ENCODE measurements at places on chromosomes 4 and X.

DNA sequence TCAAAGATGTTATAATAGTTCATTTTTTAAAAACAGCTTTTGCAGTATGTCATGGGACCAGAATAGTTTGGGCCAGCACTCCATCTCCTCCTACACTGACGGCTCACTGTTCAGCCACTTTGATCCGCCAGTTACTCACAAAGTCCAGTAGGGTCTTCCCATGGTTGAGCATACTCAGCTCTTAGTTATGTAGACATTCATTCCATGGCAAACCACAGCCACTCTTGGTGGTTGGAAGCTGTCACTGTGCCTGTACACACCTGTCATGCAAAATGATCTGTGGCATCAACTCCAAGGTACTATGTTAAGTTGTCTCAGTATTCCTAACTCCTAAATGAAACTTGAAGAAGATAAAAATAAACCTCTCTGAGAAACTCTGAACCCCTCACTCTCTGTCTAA, 127.2 kb downstream of the NR3C2 start:
- DNase-seq = no peak

DNA sequence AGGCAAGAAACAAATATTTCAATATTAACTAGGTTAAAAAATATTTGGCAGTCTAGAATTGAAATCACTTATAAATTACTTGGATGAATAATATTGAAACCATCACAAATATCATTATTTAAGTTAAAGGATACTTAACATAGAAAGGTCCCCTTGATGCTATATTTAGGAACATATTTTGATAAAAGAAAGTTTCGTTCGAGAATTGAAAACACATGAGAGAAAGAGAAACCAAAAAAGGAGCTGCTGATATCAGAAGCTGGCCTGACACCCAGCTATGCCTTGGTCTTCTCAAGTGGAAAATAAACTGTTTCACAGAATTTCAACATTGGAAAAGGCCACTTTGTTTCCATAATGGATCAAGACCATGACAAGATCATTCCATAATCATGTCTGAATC, 762.4 kb downstream of the DMD start:
- DNase-seq = no peak

DNA sequence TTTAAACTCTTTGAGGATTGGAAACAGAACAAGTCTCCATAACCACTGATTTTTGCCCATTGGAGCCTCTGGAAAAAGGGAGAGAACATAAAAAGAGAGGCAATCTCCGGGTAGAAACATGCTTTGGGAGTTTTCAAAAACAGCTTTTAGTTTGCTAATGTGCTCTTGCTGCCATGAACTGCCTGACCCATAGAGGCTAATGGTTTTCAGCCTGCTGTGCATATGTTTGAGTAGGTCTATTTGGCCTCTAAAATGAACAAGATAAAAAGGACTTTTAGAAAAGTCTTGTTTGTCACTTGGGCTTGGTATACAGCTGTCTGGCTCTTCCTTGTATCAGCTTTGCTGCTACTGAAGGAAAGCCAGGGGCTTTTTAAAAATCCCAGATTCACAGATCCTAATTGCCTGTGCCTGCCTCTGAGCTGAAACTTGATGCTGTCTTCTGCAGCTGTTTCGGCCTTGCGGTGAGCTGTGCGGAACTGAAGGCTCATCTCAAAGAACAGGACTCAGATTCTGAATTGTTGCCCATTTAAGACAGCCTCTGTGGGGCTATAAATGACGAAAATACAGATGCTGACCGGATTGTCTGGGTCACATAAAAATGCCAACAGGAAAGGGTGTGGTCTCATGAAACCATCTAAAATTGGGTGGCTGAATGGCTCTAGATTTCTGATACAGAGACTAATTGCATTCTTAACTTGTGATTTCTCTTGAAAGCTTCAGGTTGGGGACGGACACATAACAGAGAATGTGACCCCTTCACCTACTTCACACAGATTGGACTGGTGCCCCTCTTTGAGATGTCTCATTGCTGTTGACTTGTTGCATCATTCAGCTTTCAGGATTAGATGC, 18.4 kb upstream of the ZNF41 start:
- no peak for DNase-seq

DNA sequence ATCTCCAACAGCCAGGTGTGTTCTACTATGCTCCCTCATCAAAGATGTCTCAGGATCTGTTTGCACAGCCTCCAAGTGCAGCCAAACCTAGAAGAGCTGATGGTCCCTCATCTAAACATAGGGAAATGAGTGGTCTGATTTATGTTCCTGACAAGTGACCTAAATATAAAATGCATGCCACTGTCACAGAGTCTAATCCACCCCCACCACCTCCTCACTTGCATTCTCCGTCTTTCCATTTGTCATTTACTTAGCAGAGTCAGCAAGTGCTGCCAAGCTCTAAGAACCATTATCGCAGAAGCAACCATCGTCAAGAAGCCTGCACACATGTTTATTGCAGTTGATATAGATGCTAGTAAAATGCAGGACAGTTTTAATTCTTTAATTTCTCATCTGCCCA, 33.1 kb upstream of the VCX3A start:
- no peak for DNase-seq

- no peak for DNase-seq
Measured at GRCh38 chr4:89221167-89221867, 86.3 kb downstream of the GPRIN3 start.

DNA sequence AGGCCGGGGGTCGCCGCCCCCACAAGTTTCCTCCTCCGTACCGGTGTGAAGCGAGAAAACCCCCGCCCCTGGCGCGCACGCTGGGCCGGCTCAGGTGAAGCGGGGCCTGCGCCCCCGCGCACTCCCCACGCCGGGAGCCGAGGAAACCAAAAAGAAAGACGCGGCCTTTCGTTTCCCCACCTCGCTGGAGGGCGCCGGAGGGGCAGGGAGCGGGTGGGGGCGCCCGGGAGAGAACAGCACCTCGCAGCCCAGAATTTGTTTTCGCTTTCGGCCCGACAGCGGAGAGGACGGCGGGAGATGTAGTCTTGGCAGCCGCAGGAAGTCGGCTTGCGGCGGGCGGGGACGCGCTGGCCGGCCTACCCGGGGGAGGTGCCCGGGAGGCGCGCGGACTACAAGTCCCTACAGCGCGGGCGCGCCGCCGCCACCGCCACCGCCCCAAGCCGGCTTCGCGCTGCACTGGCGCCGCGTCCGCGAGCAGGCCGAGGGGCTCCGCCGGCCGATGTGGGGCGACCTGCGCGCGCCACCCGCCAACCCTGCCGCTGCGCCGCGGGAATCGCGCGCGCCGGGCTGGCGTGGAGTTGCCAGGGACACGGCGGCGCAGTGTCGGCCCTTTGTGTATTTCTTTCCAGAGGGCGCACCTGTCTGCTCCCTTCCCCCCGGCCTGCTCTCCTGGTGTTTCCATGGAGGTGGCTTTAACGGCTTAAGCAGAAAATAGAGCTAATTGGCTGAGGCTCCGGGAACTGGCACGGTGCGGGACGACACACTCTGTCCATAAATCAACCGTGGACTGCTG, at the start of gene OTUD4:
TSS of gene OTUD4 (minus strand) at position 292 of the 793 bp plus-strand sequence. CDS start 616 bp downstream, outside the sequence.
- peak; percentile 97 for DNase-seq

- DNase-seq = no peak
Measured at GRCh38 chrX:71060127-71060526, 8.0 kb downstream of the SNX12 start.

DNA sequence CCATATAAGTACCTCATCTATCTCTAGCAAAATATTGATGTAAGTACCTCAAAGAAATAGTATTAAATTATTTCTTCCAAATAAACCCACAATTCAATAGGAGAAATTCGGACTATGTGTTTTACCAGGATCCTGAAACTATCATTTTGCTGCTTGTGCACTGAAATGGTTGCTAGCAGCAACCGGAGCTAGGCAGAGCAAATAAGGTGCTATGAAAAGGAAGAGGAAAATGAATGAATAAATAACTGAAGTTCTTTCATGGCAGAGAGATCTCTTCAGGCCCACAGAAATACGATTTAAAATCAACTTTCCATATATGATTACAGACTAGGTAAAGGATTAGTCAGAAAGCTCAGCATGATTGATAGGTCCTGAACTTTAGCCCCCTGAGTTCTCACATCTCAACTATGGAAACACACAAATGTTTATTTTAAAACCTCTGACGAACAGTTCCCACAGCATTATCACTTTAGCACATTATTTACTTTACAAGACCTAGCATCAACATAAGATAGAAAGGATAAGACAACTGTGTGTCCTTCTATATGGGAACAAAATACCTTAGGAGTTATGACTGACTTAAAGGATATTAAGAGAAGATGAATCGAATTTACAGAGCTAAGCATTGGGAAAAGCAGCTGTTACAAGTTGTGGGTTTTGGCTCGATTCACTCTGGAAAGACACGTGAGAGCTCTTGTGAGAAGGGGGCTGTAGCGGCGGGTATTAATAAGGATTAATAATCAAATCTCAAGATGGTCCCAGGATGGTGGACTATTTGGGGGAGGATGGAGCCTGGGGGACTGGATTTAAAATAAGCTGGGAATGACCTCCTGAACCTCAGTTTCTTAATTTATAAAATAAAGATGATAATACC, 104.3 kb downstream of the CORIN start:
- DNase-seq = no peak
